Activated T-helper 2 cell treated with anti-CD3 and anti-CD28 coated beads, Interferon-gamma antibody, Interleukin-2, Interleukin-4, amounts not matched to agents 10 μg/mL and 5 μg/mL and 100 μg/mL, durations not matched to agents 14 hours and 24 hours and 36 hours (primary cell): ENCODE measurements at places on chromosomes 5 and 9.

- peaks cover 4% of the 10 kb centered on the region for H3K27me3 ChIP-seq
- no peak overlapping the region for H3K4me3 ChIP-seq
- H3K4me1 ChIP-seq, result no peaks in the 10 kb centered on the region
- no peak overlapping the region for H3K27ac ChIP-seq
Observed at GRCh38 chr5:170638454-170639220, 134.8 kb downstream of the KCNIP1 start.

- H3K27me3 ChIP-seq, result no peaks in the 10 kb centered on the region
- no peaks in the 10 kb centered on the region for H3K4me1 ChIP-seq
- no peak overlapping the region for H3K27ac ChIP-seq
- no peaks in the 10 kb centered on the region for H3K36me3 ChIP-seq
Observed at GRCh38 chr5:102511666-102512065, 12.9 kb upstream of the SLCO6A1 start.

DNA sequence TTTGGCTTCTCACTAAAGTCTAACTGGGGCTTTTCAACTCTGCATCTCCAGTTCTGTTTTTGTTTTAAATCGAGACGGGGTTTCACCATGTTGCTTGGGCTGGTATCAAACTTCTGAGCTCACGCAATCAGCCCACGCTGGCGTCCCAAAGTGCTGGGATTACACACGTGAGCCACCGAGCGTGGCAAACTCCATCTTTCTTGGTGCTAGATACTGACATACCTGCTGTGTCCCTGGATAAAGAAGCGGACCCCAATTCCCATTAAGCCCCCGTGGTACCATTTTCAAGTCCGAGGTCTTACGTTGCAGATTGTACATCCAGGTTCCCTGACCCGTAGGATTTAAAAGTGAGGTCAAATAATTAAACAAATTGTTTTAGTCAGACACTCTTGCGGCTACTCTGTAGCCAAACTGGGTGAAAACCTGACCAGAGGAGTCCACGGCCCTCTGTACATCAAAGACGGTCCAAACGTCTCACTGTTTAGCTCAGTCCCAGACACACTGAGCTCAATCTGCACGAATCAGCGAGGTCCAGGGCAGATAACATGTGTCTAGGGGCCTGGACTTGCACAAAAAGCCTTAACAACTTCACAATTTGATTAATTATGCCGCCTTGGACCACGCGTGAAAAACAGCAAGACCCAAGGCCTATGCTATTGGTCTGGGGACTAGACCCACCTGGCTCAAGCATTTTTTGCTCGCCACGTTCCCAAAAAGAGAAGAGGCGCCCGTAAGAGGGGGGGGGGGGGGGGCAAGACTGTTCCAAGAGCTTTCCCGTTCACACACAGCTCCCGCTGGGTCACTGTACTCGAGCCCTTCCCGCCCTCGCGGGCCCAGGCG is 727 bp upstream of the DNAJA1 start:
- peak overlapping the region; percentile 96 for H3K27ac ChIP-seq
- H3K36me3 ChIP-seq, result peaks cover 61% of the 10 kb centered on the region
- peak overlapping the region; percentile 90 for H3K4me3 ChIP-seq
- H3K27me3 ChIP-seq, result no peaks in the 10 kb centered on the region
- no peak for DNase-seq
- peaks cover 47% of the 10 kb centered on the region for H3K4me1 ChIP-seq

DNA sequence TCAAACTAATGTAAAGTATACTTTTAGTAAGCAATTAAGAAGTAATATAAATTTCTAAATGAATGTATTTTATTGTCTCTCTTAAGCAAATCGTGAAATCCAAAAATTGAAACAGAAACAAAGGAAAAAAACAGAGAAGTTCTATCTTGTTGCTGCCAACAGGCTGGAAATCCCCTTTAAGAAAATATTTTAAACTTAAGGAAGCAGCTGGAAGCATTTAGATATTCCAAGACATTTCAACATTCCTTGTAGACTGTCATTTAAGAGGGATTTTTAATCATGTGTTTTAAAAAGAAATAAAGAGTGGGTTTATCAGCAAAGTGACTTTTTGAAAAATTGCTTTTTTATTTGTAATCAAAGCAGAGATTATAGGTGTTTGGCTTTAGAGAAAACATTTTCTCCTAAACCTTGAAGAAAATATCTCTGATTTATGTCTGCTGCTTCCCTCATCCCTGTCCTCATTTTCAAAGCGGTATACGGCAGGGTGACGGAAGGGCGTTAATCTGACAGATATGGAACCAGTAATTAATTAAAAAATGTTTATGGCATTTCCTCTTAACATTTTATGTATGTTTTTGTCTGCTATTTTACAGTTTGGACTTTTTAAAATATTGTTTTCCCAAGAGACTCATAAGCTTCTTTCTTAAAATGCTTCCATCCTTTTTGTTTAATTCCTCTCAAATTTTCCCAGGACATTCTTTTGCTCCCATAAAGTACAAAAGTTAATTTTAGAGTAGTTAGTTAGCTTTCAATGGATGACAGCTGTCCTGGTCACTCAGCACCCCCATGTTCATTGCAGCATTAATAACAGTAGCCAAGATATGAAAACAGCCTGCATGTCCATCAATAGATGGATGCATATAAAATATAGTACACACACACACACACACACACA is 245.6 kb downstream of the LURAP1L start:
- no peak overlapping the region for H3K4me3 ChIP-seq
- no peaks in the 10 kb centered on the region for H3K36me3 ChIP-seq
- H3K27me3 ChIP-seq, result no peaks in the 10 kb centered on the region
- no peak overlapping the region for H3K27ac ChIP-seq

DNA sequence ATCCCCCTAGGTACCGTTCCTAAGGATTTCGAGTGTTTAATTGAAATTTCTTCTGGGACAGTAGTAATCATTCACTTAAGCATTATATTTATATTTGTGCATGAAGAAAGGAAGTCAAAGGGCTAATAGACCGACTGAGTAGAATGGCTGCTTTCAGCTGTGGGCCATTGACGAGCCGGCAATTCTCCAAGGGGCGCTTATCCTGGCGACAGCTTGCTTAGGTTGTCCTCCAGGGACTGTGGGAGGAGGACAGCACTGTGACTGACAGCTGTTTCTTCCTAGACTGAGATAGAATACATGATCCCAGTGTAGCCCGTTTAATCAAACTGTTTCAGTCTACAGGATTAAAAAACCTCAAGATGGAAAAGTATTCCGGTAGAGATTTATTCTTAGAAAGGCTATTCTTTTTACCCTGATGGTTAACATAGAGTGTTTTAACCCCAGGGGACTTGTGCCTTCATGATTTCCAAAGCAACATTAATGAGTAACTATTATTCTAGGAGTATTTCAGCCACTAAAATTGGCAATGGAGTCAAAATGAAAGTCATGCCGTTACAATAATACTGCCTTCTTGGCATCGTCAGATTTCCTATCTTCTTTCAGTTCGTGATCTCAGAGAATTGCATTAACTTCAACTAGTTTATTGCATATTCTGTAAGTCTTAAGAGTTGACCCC is 943.1 kb upstream of the WWC1 start:
- no peak for DNase-seq
- H3K27ac ChIP-seq, result no peak overlapping the region
- H3K4me3 ChIP-seq, result no peak overlapping the region

DNA sequence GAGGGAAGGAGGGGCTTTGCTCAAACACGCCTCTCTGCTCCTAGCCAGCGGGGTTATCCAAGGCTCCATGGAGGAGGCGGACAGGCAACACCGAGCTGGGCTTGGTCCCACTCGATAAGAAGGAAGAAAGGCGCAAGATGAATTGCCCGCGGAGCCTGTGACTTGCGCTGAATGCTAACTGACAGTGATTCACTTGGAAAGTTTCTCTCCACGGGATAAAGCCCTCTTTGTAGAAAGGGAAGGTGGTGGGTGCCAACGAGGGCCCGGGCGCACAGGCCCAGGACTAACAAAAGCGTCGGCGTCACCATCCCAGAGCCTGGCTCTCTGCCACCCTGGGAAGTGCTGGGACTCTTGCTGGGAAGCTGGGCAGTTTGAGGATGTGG is 76.0 kb downstream of the VAV2 start:
- H3K27me3 ChIP-seq, result no peaks in the 10 kb centered on the region
- no peak overlapping the region for H3K27ac ChIP-seq
- no peaks in the 10 kb centered on the region for H3K4me1 ChIP-seq

DNA sequence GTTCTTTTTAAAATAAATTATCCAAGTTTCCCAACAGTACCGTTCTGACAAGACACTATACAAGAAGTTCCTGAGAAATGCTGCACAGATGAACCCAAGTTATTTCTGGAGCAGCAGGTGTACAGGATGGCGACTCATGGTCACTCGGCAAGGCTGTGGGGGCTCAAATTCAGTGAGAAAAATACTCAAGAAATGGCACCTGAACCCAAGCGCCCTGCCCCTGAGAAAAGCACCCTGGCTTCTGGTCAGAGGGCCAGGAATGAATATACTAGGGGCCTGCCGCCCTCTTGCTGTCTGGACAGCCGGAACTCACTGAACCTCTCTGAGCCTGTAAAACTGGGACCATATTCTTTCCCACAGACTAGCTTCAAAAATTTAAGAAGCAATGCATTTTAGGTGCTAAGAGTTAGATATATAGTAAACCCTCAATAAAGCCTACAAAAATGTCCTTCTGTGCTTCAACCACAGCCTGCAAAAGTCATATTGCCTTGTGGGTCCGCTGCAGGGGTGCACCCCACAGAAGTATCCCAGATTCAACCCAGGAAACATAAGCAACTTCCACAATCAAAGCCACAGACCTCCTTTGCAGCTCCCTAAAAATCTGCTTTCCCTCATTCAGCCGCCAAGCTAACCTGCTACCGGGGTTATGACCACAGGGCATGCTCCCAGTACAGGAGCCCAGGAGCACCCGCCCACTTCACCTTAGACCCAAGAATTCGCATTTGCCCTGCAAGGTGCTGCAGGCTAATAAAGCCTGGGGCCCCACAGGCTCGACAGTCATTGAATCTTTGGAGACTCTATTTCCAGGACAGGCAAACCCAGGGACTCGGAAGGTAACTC is 1.4 kb downstream of the RAPGEF1 start:
- peak overlapping the region; percentile 93 for H3K4me3 ChIP-seq
- DNase-seq, result no peak
- H3K27me3 ChIP-seq, result no peaks in the 10 kb centered on the region

- peak overlapping the region; percentile 91 for H3K4me3 ChIP-seq
- peak overlapping the region; percentile 89 for H3K27ac ChIP-seq
- H3K27me3 ChIP-seq, result no peaks in the 10 kb centered on the region
Observed at GRCh38 chr5:142770650-142771609, 753 bp downstream of the ARHGAP26 start.

DNA sequence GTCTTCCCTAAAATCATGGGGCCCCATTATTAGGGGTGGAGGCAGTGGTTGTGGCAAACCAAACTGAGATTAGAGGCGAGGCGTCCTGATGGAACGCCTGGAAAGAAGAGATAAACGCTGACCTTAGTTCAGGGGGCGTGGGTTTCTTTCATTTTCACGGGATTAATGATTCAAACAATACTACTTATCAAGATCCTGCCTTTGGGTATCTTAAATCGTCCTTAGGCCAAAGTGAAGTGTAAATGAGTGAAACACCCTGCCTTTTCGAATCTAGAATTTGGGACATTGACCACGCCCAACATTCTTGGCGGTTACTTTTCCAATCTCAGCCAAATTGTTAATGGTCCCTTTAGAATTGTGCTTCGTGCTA is 1.0 kb upstream of the UBTD2 start:
- peaks cover 24% of the 10 kb centered on the region for H3K4me1 ChIP-seq
- H3K27ac ChIP-seq, result peak overlapping the region; percentile 74
- peaks cover 1% of the 10 kb centered on the region for H3K36me3 ChIP-seq
- DNase-seq, result no peak
- peaks cover 25% of the 10 kb centered on the region for H3K27me3 ChIP-seq

DNA sequence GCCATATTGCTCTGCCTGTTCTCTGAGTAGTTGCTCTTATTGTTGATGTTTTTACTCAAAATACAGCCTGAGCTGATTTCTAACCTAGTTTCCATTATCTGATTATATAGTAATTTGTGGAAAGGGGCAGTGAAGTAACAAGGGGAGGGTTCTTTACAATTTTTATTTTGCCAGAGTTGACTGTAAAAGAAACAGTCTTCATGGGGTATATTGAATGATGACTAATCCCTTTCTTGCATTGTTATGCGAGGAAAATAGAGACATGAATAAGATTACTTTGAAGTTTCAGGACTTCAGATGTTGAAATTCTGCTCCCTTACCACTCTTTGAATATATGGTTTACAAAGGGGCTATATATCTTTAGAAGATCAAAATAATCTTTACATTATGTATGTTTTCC is 9.1 kb upstream of the LRRC70 start:
- H3K27ac ChIP-seq, result peak overlapping the region; percentile 51
- H3K4me1 ChIP-seq, result peaks cover 18% of the 10 kb centered on the region
- peaks cover 55% of the 10 kb centered on the region for H3K36me3 ChIP-seq
- H3K4me3 ChIP-seq, result no peak overlapping the region

DNA sequence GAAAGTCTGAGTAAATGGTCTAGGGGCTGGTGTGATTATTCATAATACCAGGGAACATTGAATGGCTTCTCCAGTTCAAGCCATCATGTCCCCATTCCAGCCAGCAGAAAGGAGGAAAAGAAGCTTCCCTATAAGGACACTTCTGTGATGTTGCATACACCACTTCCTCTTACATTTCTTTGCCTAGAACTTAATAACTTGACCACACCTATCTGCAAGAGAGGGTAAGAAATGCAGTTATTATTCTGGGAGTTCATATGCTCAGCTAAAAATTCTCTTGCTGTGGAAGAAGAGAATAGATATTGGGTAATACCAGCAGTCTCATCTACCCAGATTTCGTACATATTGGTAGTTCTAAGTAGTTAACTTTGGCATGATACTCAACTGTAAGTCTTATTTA is 166.1 kb downstream of the SLC28A3 start:
- peaks cover 8% of the 10 kb centered on the region for H3K27me3 ChIP-seq

DNA sequence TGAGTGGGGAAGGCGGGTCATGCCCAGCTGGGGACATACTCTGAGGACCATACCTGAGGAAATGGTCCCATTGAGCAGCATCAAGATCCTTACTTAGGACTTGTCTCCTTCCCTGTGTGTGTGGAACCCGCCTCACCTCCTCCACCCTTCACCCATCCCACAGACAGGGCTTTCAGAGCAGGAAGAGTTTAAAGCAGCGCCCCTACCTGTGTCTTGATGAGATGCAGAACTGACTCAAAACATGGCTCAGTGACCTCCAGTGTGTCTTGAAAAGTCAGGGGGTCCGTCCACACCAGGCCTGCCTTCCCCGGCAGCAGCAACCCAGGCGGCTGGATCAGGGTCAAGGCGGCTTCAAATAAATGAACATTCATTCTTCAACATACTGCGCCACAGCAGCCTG is 38.4 kb downstream of the PLAC8L1 start:
- no peaks in the 10 kb centered on the region for H3K36me3 ChIP-seq
- H3K27ac ChIP-seq, result no peak overlapping the region
- peaks cover 6% of the 10 kb centered on the region for H3K27me3 ChIP-seq
- H3K4me3 ChIP-seq, result no peak overlapping the region

GRCh38 chr5:41532485-41532884 is 22.1 kb upstream of the PLCXD3 start:
- no peak for DNase-seq
- no peaks in the 10 kb centered on the region for H3K36me3 ChIP-seq
- H3K4me1 ChIP-seq, result no peaks in the 10 kb centered on the region
- H3K4me3 ChIP-seq, result no peak overlapping the region
- no peaks in the 10 kb centered on the region for H3K27me3 ChIP-seq
